ENCODE measurements at places on chromosomes 6 and 20.

DNA sequence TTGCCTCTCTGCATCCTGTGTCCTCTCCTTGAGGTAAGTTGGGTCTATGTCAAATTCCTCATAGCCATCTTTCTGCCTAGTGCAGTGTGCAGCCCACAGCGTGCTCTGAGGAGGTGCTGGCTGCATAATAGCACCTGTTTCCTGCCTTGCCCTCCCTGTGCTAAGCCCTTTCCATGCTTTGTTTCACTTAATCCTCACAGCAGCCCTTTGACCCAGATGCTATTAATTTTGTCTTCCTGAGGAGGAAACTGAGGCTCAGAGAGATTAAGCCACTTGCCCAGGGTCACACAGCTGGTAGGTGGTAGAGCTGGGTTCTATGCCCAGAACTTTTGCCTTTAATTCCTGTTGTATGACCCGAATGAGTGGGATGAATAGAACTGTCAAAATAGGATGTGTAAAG, 13.5 kb downstream of the FAM83D start:
- no peak for DNase-seq

DNA sequence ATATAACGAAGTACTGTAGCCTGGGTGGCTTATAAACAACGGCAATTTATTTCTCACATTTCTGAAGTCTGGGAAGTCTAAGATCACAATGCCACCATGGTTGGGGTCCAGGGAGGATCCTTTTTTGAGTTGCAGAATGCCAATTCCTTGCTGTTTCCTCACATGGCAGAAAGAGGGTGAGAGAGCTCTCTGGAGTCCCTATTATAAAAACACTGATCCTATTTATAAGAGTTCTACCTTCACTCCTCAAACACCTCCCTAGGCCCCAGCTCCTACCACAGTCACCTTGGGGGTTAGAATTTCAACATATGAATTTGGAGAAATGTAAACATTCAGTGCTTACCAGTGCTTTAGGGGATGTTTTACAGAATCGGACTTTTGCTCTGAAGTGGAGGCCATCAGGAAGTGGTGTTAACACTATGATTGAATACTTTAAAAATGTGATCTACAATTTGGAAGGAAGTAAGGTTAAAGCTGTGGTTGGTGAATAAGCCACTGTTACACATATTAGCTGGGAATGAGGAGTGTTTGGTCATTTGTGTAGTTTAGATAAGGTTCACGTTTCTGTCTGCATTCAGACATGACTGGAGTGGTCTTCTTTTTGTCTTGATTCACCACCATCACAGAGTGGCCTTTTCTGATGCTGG, 79.9 kb upstream of the SPTLC3 start:
- no peak for DNase-seq

DNA sequence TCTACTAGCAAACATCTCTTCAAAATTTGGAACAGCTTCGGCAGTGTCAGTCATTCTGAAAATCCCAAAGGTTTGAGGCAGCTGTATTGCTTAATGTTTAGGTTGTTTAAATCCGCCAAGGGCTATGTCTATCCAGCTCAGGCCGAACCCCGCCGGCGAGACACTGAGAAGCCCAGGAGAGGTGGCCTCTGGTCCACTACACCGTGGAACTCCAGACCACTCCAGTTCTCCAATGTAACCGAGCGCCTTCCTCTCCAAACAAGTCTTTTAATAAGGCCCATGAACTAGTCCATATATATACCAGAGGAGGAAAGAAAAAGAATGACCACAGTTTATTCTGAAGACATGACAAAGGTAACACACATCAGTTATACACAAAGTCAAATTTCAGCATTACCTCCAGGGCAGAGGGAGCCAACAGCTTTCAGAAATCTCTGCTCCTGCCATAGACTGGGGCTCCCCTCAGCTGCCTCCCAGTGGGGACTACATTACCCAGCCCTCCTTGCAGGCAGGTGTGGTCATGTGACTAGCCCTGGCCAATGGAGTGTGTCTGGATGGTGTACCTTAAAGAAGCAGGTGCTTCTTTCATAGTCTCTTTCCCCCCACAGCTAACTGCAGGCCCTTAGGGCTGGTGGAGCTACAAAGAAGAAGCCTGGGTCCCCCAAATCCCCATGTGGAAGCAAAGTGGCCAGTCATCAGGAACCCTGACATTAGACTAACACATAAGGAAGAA, at the start of gene RAMACL:
Gene RAMACL (minus strand): TSS at position 255 of the 733 bp plus-strand sequence. CDS start 201 bp downstream, at position 54.
- DNase-seq: no peak

DNA sequence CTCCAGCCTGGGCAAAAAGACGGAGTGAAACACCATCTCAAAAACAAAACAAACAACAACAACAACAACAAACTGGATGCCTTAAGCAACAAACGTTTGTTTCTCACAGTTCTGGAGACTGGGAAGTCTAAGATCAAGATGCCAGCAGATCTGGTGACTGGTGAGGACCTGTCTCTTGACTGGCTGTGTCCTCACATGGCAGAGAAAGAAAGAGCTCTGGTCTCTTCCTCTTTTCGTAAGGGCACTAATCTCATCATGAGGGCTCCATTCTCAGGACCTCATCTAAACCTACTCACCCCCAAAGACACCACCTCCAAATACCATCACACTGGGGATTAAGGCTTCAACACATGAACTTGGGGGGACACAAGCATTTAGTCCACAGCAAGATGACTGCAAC, 13.5 kb upstream of the GFOD1 start:
- no peak for DNase-seq

DNA sequence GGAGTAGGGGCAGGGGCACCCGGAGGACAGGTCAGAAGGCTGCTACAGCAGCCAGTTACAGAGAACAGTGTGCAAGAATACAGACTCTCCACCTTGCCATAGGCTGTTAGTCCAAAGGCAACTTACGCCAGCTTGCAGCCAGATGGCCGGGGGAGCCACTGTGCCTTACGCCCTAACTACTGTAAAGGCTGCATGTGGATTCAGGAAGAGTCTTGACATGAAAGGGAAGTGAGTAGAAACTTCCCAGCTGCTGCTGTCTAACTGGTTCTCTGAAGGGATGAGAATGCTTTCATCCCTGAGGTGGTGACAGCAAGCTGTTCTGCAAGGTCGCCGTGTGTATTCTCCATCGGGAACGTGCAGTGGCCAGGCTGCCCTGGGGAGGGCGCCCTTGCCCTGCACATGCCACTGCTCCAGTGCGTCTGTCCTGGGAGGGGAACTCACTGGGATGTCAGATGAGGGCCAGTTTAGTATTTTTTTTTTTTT, 46.1 kb downstream of the LYRM4 start:
- DNase-seq: no peak

GRCh38 chr6:157682856-157683481, 140.1 kb upstream of the SNX9 start:
- DNase-seq: no peak

DNA sequence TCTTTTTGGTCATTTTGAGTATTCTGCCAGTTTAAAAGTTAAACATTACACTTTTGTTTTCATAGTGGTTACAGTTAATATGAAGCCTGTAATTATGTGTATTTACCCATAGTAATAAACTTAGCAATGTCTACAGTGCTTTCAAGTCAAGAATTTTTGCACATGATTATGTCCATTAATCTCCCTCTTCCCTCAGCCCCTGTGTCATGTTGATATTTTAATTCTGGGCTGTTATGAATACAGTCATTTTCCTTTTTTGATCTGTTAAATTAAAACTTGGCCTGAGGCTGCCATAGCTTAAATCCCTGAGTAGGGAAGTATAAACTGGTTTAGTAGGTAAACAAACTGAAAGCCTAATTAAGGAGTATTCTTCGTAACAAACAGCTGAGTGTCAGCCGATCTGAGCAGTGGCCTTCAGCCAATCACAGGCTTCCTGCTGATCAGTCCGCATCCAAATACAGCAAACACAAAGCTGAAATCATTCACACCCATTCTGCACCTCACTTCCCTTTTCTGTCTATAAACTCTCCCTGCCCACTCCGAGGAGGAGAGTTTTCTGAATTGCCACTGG, 9.5 kb upstream of the SFT2D1 start:
- no peak for DNase-seq

GRCh38 chr6:89536231-89536630, 102.3 kb downstream of the LYRM2 start:
- DNase-seq: no peak

DNA sequence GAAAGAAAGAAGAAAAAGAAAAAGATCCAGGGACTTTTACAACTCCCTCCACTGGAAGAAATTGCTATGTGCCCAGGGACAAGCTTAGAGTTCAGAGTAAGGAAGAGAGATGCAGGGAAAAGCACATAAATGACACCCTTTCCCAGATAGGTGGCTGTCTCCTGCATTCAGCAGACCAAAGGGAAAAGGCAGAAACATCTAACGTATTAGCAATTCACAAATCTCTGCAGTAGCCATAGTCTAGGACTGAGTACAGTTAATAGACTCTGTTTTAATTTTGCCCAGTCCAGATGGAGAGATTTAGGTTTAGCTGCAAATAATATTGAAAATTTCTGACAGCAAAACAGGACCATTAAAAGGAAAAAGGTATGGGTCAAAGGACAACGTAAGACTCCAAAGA, 71.3 kb upstream of the TNFRSF21 start:
- no peak for DNase-seq

DNA sequence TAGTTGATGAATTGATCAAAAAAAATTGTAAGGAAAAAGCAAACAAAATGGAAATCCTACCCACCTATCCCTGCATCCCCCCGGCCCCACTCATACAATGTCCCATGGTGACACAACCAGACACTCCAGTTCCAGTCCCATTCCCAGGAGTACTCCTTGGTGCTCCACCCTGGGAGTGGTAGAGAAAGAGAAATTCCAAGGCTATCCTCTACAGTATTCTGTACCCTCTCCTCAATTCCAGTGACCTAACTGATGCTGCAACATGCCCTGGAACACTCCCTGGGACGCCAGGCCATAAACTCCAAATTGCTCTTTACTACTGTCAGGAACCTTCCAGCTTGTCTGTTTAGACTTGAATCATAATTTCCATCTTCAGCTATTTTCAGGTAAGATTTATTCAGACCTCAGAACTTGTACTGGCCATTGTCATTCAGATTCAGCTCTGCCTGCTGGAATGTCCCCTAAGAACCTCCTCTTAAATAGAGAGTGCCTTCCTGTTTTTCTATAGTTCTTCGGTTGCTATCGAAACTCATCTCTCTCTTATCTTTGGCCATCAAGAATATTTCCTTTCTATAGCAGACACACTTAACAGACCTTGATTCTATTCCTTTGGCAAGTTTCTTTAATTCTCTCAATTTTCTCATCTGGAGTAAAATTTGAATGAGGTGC, 8.7 kb downstream of the GPX6 start:
- no peak for DNase-seq

DNA sequence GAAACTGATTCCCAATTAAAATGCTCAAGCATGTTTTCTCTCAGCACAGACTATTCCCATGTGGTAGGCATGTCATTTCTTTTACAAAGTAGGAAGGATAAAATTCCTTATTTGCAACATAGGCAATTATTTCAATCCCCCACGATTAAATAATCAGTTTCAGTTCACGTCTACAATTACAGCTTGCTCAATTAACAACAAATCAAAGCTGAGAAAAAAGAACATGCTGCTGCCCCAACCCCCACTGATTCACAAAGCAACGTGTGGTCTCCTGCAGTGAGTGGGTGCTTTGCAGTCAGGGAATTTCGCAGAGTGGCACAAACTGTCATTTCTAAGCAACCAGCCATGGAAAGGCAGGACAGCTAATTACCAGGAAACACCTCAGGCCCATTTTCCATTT, 17.0 kb downstream of the RNASET2 start:
- DNase-seq: no peak

- DNase-seq: no peak
Measured at GRCh38 chr20:39767352-39767751, 805.2 kb downstream of the DHX35 start.

GRCh38 chr6:138692058-138692977, 81.3 kb upstream of the CCDC28A start:
- peak; percentile 27 for DNase-seq

- no peak for DNase-seq
Measured at GRCh38 chr6:108735310-108736001, 112.8 kb upstream of the ARMC2 start.

- no peak for DNase-seq
Measured at GRCh38 chr6:158645064-158646022, 800 bp upstream of the DYNLT1 start.

DNA sequence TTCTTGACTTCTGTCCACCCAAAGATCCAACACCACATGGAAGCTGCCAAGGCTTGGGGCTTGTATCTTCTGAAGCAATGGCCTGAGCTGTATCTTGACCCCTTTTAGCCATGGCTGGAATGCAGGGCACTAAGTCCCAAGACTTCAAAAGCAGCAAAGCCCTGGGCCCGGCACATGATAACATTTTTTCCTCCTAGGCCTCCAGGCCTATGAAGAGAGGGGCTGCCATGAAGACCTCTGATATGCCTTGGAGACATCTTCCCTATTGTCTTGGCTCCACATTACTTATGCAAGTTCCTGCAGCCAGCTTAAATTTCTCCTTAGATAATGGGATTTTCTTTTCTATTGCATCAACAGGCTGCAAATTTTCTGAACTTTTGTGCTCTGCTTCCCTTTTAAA, 1252.6 kb upstream of the CITED2 start:
- no peak for DNase-seq

DNA sequence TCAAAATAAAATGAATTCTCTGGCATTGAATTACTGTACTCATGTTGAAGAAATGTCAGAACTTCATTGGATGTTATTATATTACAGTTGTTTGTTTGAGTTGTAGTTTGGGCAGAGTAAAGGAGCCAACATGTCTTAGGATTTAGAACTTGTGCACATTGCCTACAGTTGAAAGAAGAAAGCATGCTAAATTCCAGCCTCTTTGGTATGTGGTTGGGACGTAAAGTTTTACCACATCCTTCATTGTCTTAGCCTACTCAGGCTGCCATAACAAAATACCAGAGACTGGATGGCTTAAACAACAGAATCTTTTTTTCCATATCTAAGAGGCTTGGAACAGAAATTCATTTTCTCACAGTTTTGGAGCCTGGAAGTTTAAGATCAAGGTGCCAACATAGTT, 42.4 kb downstream of the HFE start:
- DNase-seq: no peak

- no peak for DNase-seq
Measured at GRCh38 chr6:125584468-125584939, 164.9 kb upstream of the HEY2 start.

- no peak for DNase-seq
Measured at GRCh38 chr6:20719980-20720379, 185.7 kb downstream of the CDKAL1 start.

- DNase-seq: no peak
Measured at GRCh38 chr6:6918216-6918983, 189.4 kb upstream of the RREB1 start.

DNA sequence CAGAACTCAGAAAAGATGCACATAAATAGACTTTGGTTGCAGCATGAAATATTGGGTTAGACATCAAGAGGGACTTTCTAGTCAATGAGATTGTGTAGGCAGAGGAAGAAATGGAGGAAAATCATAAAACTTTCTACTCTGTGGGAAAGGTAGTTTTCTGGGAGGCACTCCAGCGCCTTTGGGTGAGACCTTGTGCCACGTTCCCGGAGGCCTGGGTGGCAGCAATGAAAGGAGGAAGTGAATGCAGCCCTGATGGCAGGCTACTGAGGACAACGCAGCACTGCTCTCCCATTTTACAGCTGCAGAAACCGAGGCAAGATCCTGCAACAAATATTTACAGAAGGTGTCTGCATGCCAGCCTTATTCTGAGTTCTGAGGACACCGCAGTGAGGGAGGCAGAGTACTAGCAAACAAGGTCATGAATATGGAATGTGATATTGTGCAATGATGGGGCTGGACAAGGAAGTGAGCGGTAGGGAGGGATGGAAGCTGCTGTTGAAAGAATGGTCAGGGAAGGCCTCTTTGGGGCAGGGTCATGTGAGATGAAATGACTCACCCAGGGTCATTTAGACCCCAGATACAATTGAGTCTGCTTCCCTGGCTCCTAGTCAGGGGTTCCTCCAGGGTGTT, 159.1 kb downstream of the TFAP2C start:
- no peak for DNase-seq

- DNase-seq: no peak
Measured at GRCh38 chr6:69155467-69155866, 520.4 kb downstream of the ADGRB3 start.
